K562 (cell line): ENCODE measurements at places on chromosomes 13 and 19.

DNA sequence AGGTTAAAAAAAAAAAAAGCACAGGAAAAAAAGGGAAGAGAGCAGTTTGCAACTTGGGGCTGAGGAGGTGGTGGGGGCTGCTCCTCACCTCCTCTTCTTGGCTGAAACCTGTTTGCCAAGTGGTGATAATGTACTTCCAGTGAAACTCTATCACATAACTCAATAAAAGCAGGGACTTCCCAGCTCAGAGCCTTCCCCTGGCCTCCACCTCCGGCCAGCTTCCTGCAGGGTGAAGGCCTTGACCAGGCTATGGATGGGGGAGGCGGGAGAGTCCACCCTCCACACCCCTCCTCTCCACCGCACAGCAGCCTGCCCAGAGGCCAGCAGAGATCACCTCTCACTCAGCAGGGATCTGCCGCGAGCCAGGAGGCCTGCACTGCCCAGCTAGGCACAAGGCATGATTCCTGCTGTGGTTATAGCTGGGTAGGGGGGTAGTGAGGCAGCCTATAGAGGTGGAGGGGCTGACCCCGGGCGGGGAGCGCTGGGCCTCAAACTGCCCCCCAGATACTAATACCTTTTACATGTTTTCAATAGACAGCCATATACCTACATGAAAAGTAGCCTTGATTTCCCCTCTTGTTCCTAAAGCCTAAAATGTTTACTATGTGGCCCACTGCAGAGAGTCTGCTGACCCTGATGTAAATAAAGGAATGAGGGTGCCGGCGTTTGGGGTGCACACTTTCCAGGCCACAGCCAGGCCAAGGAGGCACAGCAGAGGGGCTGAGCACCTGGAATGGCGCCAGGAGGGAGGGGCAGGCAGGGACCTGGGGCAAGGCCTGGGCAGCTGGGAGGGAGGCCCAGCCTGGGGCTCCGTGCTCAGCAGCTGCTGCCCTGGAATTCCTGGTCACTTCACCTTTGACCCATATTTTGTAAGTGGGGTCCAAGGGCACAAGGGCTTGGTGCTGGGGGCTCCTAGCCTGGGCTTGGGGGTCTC is 10.3 kb downstream of the ZNF787 start:
- DNase-seq: no peak

DNA sequence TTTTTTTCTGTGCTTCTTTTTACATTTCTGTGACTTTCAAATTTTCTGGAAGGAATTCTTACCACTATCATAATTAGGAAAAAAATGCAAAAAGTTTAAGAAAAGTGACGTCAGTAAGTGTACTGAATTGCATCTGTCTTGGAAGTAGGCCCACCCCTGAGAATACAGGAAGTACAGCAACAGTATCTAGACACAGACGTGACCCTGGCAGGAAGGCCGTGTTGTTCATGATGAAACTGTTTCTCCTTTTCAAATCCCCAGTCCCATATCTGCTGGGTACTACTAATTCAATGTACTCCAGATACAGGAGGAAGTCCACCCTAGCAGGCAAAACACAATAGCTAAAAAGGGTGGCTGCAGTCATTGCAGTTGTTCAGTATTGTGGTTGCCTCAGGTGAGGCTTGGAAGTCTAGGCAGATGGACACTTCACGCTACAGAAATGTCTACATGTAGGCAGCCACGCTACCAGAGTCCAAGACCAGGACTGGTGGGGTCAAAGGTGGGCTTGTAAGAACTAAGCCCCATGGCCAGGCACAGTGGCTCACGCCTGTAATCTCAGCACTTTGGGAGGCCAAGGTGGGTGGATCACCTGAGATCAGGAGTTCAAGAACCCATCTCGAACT is 49.6 kb upstream of the MED4 start:
- DNase-seq: no peak

DNA sequence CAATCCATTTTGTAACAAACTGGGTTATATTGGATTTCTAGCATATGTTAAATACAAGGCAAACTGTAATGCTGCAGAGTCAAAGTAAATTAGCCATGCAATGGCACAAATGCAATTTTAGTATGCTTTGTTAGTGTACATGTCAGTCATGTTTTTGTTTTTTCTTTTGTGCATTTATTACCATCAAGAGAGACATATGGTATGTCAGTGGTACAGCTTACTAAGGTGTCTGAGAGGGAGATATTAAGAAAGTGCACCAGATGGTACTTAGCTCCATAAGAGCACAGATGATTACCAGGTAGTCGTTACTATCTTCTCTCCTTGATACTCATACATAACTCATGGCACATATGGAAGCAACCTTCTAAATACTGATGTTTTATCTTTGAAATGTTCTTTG is 550.3 kb downstream of the GPC5 start:
- no peak for DNase-seq

DNA sequence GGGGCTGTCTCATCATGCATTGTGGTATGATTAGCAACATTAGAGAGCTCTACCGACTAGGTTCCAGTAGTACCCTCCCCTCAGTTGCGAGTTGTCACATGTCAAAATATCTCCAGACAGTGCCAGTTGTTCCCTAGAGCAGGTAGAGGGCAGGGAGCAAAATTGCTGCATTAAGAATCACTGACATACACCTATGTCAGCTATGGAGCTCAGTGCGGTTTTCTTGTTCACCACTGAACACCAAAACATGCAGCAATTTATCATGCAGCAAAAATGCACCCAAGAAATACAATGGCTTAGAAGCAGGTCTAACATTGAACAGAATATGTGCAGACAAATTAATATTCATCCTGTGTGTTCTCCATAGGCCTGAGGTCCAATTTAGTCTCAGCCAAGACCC is 186.9 kb upstream of the STARD13 start:
- no peak for DNase-seq

- no peak for DNase-seq
Measured at GRCh38 chr13:47279920-47280319, 383.1 kb upstream of the HTR2A start.

DNA sequence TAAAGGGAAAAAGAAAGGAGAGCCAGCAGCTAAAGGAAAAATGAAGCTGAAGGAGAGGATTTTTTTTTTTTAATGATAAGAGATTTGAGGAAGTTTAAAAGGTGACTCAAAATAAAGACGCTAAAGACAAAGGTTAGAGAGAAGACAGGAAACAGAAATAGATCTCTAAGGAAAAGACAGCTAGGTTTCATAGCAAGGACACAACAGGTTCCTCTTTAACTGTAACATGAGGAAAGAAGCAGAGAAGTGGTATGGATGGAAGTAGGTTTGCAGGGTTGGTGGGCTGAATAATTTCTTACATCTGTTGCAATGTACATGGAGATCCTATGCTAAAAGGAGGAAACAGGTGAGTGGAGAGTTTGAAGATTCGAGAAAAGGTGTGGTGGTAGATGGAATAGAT is 107.5 kb downstream of the MYCBP2 start:
- DNase-seq: no peak
